ENCODE measurements at places on chromosomes 7 and 10. TPM values are rescaled to one million over a fixed set of nuclear protein-coding genes. Genes with fewer than 3 reads are reported as not detected.

The DDC gene
- 1.8 TPM for total RNA-seq

The ABCB4 gene
- total RNA-seq: not detected

The FAM20C gene
- 37.6 TPM for total RNA-seq

The CALML3 gene
- total RNA-seq: not detected

The AKR1C1 gene
- 514 TPM for total RNA-seq

The ANKRD7 gene
- 0.21 TPM for total RNA-seq

The CCL24 gene
- total RNA-seq: not detected

The CLCN1 gene
- 0.06 TPM for total RNA-seq

The CRYGN gene
- total RNA-seq: not detected

The ZNF365 gene
- 1.2 TPM for total RNA-seq

The ATP6V0E2 gene
- 62.8 TPM for total RNA-seq

The C7orf57 gene
- 0.25 TPM for total RNA-seq

The VAX1 gene
- total RNA-seq: 1.3 TPM

The CDCA7L gene
- 17.8 TPM for total RNA-seq

The SCART1 gene
- total RNA-seq: 0.19 TPM

The GPR85 gene
- total RNA-seq: not detected

The MKX gene
- not detected for total RNA-seq

The CALHM2 gene
- 4.9 TPM for total RNA-seq

All from A549 treated with DMSO at 1 μM for 4 hours (cell line).